ENCODE measurements at places on chromosomes 16 and 17.

GRCh38 chr17:47275245-47275984 is 21.8 kb downstream of the ITGB3 start:
- no peak for DNase-seq

DNA sequence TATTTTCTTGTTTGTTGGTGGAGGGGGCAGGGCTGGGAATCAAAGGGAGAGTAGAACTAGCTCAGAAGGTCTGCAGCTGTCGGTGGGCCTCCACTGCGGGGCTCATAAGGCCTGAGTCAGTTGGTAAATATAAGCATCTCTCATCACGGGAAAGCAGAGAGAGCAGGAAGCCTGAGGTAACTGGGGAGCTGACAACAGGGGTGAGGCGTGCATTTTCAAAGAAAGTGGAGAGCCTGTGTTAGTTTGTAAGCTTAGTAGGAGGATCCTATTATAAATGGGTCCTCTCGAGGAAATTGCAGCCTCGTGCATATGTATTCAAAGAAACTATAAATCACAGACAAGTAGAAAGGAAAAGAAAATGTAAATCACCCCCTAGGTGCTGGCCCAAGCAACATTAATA is 221.0 kb upstream of the CDH13 start:
- DNase-seq: no peak

- no peak for DNase-seq
These were observed 55.9 kb downstream of the CDK12 start for GRCh38 chr17:39517224-39517623.

DNA sequence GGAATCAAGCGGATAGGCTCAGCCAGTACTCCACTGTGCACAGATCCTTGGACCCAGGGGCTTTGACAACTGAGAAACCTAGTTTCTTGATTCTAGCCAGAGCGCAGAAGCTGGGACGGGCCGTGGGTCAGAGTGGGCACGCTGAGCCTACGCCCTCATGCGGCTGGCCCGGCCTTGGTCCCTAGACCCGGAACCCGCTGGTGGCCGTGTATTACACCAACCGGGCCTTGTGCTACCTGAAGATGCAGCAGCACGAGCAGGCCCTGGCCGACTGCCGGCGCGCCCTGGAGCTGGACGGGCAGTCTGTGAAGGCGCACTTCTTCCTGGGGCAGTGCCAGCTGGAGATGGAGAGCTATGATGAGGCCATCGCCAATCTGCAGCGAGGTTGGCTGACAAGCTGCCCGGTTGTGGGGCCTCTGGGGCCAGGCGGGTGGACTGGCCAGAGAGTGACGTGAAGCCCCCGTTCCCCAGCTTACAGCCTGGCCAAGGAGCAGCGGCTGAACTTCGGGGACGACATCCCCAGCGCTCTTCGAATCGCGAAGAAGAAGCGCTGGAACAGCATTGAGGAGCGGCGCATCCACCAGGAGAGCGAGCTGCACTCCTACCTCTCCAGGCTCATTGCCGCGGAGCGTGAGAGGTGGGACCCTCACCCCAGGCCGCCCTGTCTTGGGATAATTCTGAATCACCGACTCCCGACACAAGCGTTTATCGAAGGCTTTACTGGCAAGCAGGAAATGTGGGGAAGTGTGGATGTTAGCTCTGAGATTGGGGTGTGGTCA is 946 bp downstream of the STUB1 start:
- DNase-seq: no peak

GRCh38 chr17:66549311-66549704 is 246.9 kb downstream of the PRKCA start:
- no peak for DNase-seq

DNA sequence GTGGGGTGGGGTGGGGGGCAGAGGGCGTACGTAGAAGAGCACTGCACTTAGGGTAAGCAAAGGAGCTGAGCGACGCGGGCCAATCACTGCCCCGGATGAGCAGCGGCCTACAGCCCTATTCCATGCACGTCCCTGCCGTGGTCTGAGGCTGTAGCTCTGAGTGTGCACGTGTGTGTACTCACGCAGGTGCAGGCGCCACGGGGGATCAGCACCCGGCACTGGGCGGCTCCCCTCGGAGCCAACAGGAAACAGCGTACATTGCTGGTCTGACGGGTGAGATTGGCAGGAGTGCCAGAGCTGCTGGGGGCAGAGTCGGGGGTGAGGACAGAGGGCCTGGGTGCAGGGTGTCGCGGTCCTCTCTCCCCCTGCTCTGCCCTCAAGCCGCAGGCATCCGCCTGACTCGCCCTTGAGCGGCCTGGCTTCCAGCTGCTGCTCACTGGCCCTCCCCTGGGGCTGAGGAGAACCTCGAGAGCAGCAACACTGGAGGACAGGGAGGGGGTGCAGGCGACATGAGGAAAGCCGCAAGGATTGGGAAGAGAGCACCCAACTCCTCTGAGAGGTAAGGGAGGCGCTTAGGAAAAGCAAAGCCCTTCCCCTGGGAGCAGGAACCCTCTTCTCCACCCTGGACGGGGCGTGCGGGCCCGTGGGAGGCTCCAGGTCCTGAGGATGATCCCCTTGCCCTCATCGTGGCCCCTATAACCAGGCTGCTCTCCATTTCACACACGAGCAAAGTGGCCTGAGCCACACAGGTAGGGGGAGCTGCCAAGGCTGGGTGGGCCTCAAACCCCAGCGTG is 57.8 kb downstream of the ENGASE start:
- no peak for DNase-seq

- DNase-seq: no peak
These were observed 151.8 kb downstream of the BANP start for GRCh38 chr16:88103011-88103410.

GRCh38 chr16:57577691-57578224 is 35.3 kb downstream of the ADGRG5 start:
- no peak for DNase-seq

- DNase-seq: no peak
These were observed 25.8 kb downstream of the TTYH2 start for GRCh38 chr17:74239172-74239571.

DNA sequence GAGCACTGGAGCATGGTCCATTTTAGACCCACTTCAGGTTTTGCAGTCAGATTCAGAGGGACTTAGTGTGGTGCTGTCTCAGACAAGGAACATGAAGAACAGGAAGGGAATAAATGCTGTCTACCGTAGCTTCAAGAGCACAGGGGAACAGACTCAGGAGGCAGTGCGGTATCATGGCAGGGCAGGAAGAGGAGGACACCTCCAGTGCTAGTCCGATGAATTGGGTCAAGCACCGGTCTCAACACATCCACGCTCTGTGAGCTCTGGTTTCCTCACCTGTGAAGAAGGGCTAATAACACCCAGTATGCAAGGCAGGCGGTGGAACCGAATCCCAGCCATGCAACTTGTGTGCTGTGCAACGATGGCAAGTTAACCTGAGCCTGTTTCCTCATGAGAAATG is 3.6 kb upstream of the ANKFY1 start:
- DNase-seq: no peak

DNA sequence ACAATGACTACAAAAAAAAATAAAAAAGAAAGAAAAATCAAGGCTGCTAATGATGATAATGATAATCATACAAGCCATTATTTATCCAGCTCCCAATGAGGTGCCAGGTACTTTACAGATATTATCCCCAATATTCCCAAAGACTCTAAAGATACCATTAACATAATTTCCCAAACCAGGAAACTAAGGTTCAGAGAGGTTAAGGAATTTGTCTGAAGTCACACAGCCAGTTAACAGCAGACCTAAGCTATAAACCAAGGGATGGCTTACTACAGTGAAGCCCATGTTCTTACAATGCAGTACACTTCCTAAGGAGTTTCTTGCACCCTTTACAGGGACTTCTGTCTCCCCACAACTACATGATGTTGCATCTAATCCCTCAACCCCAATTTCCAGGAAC is 45.7 kb upstream of the CDH5 start:
- no peak for DNase-seq

DNA sequence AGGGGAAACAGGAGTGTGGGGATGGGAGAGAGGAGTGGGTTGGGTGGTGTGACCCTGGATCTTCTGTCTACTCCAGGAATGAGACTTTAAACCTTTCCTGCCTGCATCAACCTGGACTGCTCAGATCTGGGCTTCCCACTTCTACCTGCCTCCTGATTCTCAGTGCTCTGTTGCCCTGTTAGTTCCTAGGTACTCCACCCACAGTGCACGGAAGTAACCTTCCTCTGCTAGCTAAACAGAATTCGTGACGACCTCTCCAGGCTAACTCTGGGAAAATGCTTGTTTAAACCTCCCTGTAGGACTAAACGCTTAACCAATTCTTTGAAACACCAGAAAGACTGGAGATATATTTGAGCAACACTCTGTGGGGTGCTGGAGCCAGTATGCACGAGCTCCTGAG is 83.4 kb upstream of the CLEC3A start:
- no peak for DNase-seq

DNA sequence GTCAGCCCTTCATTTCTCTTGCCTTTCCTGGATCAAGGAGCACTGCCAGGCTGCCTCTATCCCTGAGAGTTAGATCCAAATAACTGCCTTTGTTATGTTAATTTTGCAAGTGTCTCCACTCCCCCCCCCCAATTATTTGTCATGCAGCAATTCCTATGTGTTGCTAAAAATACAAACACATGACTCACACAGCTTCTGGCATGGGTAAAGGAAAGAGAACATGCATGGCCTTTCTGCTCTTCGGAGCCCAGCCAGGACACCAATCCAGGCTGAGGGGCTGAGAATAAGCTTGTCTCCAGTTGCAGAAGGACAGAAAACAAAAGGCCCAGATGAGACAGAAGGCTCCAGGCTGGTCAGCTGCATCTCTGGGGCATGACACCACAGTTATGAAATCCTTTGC is 148.0 kb upstream of the TNRC6C start:
- no peak for DNase-seq

- DNase-seq: no peak
These were observed 14.5 kb downstream of the BAIAP2 start for GRCh38 chr17:81049372-81049911.

GRCh38 chr17:81295676-81296381 is 722 bp upstream of the SLC38A10 start:
- peak; percentile 15 for DNase-seq

GRCh38 chr16:53290520-53290919 is 143.8 kb upstream of the RBL2 start:
- no peak for DNase-seq

DNA sequence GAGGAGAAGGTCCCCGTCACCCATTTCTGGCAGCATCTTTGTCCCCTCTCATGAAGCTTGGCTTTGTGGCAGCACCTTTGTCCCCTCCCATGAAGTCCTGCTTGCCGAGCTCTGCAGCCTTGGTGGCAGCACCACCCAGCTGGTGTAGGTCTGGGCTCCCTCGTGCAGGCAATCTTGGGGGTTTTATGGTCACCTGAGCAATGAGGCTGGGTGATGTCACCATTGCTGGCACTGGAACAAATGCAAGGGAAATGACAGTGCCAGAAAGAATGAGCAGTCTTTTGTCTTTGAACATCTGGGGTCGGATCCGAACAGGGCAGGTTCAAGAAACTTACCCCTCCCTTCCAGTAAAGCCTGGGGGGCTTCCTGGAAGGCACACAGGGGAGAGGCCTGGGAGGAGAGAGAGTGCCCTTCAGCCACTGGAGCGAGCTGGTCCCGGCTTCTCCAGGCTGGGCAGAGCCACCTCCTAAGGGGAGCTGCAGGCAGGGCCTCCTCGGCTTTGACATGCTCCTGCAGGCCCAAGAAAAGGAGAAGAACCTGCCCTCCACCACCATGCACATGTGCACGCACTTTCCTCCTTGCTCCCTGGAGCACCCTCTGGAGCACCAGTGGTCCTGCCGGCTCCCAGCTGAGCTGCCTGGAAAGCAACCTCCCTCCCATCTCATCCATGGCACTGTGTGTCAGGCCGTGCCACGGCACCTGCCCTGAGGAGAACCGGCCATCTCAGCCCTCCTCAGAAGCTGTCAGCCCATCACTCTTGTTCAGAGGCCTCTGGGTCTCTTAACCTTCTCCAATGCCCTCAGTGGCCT is 16.0 kb downstream of the BTBD17 start:
- DNase-seq: no peak

- no peak for DNase-seq
These were observed 6.9 kb upstream of the EFTUD2 start for GRCh38 chr17:44906010-44906646.

- DNase-seq: no peak
These were observed 48.5 kb downstream of the B9D1 start for GRCh38 chr17:19313746-19314651.

DNA sequence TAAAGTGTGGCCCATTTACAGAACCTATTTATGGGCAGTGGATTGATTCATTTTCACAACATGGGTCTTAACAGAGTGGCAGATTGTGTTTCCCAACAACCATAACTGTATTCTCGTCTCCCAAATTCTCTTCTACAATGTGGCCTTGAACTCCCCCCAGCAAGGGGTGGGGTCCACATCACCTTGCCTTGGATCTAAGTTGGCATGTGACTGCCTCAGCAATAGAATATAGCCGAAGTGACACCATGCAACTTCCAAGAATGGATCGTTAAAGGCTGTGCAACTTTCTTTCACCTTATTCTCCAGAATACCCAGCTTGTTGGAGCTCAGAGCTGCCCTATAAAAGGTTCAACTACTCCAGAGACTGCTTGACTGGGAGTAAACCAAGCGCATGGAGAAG is 72.0 kb upstream of the CDH5 start:
- DNase-seq: no peak

- DNase-seq: no peak
These were observed 2.3 kb downstream of the SLC43A2 start for GRCh38 chr17:1626333-1626732.

DNA sequence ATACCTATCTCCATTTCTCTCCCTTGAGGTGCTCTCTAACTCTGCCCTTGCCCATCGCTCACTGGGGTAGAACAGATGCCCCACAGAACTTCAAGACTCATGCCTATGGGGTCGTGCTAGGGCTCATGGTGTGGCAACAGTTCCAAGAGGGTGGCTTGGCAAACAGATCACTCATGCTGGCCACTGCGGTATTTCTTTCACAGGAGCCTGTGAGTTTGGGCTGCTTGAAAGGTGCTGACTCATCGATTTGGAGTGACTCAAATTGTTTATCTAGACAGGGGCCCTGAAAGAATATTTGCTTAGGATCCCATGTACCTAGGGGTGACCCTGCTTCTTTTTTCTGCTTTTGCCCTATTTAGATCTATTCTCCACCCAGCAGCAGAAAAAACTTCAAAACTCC is 69.9 kb downstream of the IRX5 start:
- DNase-seq: no peak

DNA sequence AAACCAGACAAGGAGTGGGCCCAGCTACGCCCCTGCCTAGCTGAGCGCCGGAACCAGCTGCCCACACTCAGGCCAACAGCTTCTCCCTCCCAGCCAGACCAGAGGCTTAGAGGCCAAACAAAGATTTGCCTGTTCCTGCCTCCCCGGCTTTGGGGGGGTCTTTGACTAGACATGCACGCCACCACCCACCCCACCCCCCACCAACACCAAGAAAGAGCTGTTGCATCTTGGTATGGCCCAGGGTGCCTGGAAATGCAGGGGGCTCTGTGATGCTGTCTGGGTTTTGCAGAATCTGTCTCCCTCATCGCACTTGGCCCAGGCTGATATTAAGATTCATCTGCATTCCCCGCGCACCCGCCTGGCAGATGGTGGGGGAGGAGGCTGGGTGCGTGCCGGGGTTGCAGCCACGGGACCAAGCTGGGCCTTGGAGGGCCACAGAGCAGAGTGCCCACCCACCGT is 1.3 kb upstream of the NXPH3 start:
- no peak for DNase-seq

GRCh38 chr17:31486351-31487062 is 95.0 kb downstream of the RAB11FIP4 start:
- no peak for DNase-seq
